ENCODE measurements at places on chromosomes 11 and 22.

GRCh38 chr11:111691741-111692140 lies 74.4 kb downstream of the PPP2R1B start:
- DNase-seq: no peak

GRCh38 chr11:65555693-65556231 lies 2.4 kb downstream of the LTBP3 start:
- DNase-seq: no peak

GRCh38 chr22:45212992-45213751 lies 27.5 kb downstream of the KIAA0930 start:
- DNase-seq: no peak

- no peak for DNase-seq
Measured at GRCh38 chr11:72908032-72908676, 93.9 kb downstream of the ATG16L2 start.

GRCh38 chr22:41931701-41932269 lies 5.2 kb upstream of the TNFRSF13C start:
- DNase-seq: no peak

DNA sequence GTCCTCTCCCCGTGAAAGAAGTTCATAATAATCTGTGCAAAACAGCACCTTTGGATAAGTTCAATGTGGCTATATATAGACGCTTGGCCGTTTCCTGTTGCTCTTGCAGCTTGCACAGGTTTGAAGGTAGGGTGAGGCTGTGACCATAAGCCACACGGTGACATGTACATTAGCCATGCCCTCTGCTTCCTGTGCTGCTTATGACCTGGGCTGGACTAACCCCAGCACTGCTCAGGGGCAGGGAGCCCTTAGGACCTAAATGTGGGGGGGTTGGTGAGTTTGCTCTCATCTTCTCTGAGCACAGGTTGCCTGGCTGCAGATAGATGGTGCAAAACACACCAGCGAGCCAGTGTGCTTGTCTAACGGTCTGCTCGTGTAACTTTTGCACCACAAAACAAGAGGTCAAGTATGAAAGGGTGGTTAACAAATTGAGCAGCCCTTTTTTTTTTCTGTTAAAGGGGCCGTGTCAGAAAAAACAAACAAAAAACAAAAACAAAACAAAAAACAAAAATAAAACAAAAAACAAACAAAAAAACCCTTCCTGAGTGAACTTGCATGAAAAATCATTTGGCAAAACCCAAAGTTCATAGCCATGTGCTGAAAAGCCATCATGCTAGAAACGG lies 37.3 kb downstream of the FLI1 start:
- DNase-seq: no peak

All from cerebellar nuclear complex (tissue), 1 donor.